Naive B cell (primary cell): ENCODE measurements at places on chromosomes 1 and 21.

- peak overlapping the region; percentile 71 for H3K4me3 ChIP-seq
- peak overlapping the region; percentile 55 for H3K27ac ChIP-seq
- no peaks in the 10 kb centered on the region for H3K27me3 ChIP-seq
- peaks cover 8% of the 10 kb centered on the region for H3K36me3 ChIP-seq
- peaks cover 46% of the 10 kb centered on the region for H3K4me1 ChIP-seq
These were observed 84.7 kb upstream of the LYPLAL1 start for GRCh38 chr1:219088778-219089557.

- no peak overlapping the region for H3K27ac ChIP-seq
- peaks cover 23% of the 10 kb centered on the region for H3K4me1 ChIP-seq
- H3K36me3 ChIP-seq: no peaks in the 10 kb centered on the region
- peak overlapping the region; percentile 55 for H3K4me3 ChIP-seq
- peaks cover 10% of the 10 kb centered on the region for H3K27me3 ChIP-seq
- no peak for DNase-seq
These were observed 1.5 kb downstream of the FABP3 start for GRCh38 chr1:31371121-31371959.

- no peak overlapping the region for H3K4me3 ChIP-seq
- DNase-seq: no peak
- H3K4me1 ChIP-seq: no peaks in the 10 kb centered on the region
- no peaks in the 10 kb centered on the region for H3K36me3 ChIP-seq
These were observed 133.0 kb downstream of the DUSP10 start for GRCh38 chr1:221608835-221609320.

DNA sequence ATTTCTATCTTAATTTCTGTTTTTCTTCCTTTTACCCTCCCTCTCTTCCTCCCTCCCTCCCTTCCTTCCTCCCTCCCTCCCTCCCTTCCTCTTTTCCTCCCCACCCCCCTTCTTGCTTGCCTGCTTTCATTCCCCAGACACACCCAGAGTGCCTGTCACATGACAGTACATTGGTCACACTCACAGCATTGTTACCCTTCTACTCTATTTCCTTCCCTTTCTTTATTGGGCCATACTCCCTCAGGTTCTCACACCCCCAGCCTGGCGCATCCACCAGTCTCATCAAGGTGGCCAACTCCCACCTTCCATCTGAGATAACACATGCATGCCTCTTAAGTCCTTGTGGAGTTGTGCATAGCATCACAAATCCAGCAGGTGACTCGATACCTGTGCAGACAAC is 10.9 kb downstream of the TMPRSS3 start:
- peak overlapping the region; percentile 29 for H3K4me3 ChIP-seq
- H3K27ac ChIP-seq: peak overlapping the region; percentile 69

DNA sequence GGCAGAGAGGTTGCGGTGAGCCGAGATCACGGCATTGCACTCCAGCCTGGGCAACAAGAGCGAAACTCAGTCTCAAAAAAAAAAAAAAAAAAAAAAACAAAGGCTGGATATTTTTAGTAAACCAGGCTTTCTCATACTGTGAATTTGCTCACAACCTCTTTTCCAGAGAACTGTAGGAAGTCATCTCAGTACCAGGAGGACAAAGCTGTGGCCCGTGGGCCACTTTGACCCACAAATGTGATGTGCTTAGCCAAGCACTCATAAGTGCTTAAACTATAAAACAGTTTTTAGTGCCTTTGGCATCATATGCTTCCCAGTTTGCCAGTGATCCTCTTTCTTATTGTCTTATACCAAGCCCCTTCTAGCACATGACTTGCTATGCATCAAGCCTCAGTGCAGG is 46.5 kb downstream of the RNF11 start:
- no peak overlapping the region for H3K4me3 ChIP-seq
- H3K27ac ChIP-seq: no peak overlapping the region
- no peaks in the 10 kb centered on the region for H3K36me3 ChIP-seq
- H3K4me1 ChIP-seq: no peaks in the 10 kb centered on the region

DNA sequence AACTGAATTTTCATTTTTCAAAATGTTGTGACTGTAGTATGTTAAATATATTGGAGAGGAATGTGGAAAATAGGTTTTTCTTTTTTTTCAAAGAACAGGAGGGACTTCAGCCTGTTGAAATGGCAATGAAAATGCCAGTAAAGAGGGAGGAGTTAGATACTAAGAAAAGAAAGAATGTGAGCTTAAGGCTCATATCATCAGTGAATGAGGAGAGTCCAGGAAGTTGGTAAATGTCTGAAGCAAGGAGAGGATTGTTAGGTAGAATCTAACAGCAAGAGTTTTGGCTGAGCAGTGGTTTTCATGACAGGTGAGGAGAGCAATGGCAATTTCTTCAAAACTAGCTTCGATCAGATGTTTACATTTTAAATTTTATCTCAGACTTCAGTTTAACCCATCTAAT is 43.0 kb downstream of the PLA2G4A start:
- H3K36me3 ChIP-seq: no peaks in the 10 kb centered on the region
- no peak for DNase-seq
- no peaks in the 10 kb centered on the region for H3K4me1 ChIP-seq
- H3K27me3 ChIP-seq: no peaks in the 10 kb centered on the region
- no peak overlapping the region for H3K4me3 ChIP-seq

GRCh38 chr1:212951947-212952640 is 1.8 kb downstream of the VASH2 start:
- H3K36me3 ChIP-seq: no peaks in the 10 kb centered on the region
- DNase-seq: no peak
- peaks cover 32% of the 10 kb centered on the region for H3K27me3 ChIP-seq
- H3K27ac ChIP-seq: no peak overlapping the region
- H3K4me1 ChIP-seq: peaks cover 8% of the 10 kb centered on the region

GRCh38 chr1:93817819-93818569 is 61.0 kb downstream of the DNTTIP2 start:
- peaks cover 20% of the 10 kb centered on the region for H3K4me1 ChIP-seq
- H3K4me3 ChIP-seq: no peak overlapping the region
- H3K27ac ChIP-seq: peak overlapping the region; percentile 40
- H3K36me3 ChIP-seq: no peaks in the 10 kb centered on the region

- H3K4me1 ChIP-seq: peaks cover 62% of the 10 kb centered on the region
- peaks cover 8% of the 10 kb centered on the region for H3K36me3 ChIP-seq
- DNase-seq: no peak
- peaks cover 5% of the 10 kb centered on the region for H3K27me3 ChIP-seq
- H3K27ac ChIP-seq: peak overlapping the region; percentile 97
These were observed 382.8 kb downstream of the RRAGC start for GRCh38 chr1:38476850-38477178.

GRCh38 chr1:247905181-247905580 is 9.8 kb downstream of the OR2W3 start:
- H3K36me3 ChIP-seq: peaks cover 16% of the 10 kb centered on the region
- DNase-seq: no peak
- H3K27me3 ChIP-seq: no peaks in the 10 kb centered on the region
- H3K4me1 ChIP-seq: peaks cover 31% of the 10 kb centered on the region

DNA sequence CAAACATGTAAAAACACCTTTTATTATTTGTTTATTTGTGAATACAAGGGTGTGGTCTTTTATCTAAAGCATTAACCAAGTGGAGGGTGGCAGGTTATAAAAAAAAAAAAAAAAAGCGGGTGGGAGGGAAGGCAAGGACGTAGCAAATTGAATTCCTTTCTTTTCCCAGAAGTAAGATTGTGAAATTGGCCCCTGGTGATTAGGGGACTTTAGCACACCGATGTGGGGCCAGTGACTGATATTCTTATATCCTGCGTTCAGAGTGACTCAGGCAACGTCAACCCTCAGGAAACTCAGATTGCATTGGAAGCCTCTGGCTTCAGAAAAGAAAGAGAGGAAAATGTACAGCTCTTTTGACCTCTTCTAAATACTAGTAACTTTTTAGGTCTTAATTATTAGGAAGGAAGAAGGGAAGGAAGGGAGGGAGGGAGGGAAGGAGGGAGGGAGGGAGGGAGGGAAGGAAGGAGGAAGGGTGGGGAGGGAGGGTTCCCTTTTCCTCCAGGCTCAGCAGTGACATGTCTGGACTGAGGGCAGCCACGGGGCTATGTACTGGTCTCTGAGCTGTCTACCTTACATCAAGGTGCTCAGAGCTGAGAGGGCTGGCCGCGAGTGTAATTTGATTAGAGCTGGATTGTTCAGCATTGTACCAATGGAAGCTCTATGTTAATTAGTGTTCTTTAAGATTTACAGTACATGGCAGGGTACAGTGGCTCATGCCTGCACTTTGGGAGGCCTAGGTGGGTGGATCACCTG is 30.2 kb downstream of the EVA1C start:
- peaks cover 4% of the 10 kb centered on the region for H3K4me1 ChIP-seq
- peaks cover 19% of the 10 kb centered on the region for H3K27me3 ChIP-seq
- no peak overlapping the region for H3K27ac ChIP-seq
- no peaks in the 10 kb centered on the region for H3K36me3 ChIP-seq
- no peak overlapping the region for H3K4me3 ChIP-seq
- no peak for DNase-seq

- peaks cover 30% of the 10 kb centered on the region for H3K36me3 ChIP-seq
- DNase-seq: no peak
These were observed 19.8 kb downstream of the MIER1 start for GRCh38 chr1:66944330-66945274.

GRCh38 chr1:220250681-220251080 is 21.6 kb downstream of the RAB3GAP2 start:
- peaks cover 51% of the 10 kb centered on the region for H3K4me1 ChIP-seq
- H3K27me3 ChIP-seq: no peaks in the 10 kb centered on the region
- H3K4me3 ChIP-seq: no peak overlapping the region
- DNase-seq: no peak
- no peak overlapping the region for H3K27ac ChIP-seq
- H3K36me3 ChIP-seq: peaks cover 44% of the 10 kb centered on the region

DNA sequence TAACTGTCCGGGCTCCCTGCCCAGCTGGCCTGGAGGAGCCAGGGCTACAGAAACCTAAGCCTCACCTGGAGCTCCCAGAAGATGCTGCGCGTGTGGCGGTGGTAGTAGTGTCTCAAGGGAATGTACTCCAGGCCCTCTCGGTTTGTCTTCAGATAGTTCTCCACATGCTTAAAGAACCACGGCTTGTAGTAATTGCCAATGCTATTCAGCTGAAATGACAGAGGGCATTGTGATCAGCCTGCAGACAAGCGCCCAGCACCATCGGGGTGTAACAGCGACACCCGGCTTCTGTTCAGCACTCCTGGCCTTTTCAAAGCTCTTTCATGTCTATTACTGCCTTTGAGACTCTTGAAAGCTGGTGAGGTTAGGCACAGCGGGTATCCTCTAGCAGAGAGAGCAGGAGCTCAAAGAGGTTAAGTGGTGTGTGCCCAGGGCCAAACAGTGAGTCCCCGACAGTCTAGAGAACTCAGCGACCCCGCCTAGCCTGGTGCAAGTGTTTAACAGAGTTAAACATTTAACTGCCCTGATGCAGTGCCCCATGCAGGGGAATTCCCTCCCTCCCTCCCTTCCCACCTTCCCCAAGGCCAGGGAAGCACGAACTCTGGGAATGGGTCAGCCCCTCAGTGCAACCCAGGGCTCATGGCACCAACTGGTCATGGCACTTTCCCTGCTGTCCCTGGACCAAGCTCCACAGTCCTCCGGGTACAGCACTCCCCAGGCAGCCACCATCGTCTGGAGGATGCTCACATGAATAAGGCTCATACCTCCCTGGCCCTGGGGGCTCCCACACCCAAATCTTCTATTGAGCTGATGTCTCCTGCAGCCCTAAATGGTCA is 21.5 kb downstream of the DHCR24 start:
- DNase-seq: no peak
- no peaks in the 10 kb centered on the region for H3K27me3 ChIP-seq
- H3K27ac ChIP-seq: no peak overlapping the region
- no peaks in the 10 kb centered on the region for H3K4me1 ChIP-seq
- H3K36me3 ChIP-seq: peaks cover 38% of the 10 kb centered on the region
- H3K4me3 ChIP-seq: no peak overlapping the region

DNA sequence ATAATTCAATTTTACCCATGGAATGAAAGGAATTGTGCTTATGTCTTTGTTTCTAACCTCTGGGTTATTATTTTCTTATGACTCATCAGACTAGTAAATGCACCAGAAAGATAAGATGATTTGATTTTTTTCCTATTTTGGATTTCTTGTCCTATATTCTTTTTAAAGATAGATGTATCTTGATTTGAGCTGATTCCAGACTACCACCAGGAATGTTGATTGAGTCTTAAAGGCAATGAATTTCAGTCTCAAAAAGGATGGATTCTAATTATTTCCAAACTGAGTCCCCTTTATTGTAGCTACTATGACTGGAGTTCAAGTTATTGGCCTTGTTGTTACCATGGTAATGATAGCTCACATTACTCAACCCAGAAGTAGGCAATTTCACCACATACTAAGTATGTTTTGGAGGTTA is 95.8 kb upstream of the RGS4 start:
- no peak overlapping the region for H3K27ac ChIP-seq
- H3K4me3 ChIP-seq: no peak overlapping the region
- no peaks in the 10 kb centered on the region for H3K36me3 ChIP-seq
- H3K4me1 ChIP-seq: no peaks in the 10 kb centered on the region
